ENCODE measurements at places on chromosomes 16 and 17.

DNA sequence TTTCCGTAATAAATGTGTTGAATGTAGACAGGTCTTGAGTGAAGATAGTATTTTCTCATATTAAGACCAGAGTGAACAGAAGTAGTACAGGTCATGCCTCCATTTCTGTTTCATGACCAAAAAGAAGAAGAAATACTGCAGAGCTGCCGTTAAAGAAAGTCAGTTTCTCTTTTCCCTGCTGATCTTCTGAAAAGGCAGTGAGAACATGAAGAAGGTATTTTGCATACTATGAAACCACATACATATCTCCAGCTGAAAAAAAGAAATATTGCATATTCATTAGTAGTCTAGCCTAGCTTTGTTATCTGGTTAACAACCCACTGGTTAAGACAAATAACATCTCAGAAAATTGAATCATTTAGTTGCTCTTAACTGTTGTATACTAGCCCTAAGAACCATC lies 138.4 kb downstream of the PHKB start:
- DNase-seq = no peak

DNA sequence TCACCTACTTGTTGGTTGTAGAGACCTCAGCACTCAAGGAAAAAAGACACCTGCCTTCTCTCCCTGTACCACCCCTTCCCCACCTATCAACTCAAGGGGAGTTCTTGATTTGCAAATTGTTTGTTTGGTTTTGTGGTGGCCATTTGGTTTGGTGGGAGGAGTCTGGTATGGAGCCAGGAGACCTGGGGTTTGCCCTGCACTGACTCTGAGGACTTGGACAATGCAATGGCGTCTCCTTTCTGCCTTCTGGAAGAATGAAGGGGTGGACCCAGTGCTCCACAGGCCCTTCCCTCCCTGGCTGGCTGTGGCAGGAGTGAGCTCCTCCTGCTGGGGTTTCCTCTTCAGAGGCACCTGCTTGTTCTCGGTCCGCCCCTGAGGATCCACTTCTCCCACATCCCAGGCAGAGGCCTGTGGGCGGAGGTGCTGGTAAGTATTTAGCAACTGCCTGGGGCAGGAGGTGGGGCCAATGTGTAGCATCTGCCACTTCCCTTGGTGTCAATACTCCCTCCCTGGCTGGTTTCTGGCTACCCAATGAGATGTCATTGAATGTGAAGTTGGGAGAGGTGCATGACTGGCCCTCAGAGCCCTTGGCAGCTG lies 164.5 kb downstream of the NTN1 start:
- DNase-seq = no peak

- no peak for DNase-seq
Observed at GRCh38 chr16:89473791-89474414, 16.5 kb downstream of the ANKRD11 start.

- DNase-seq = no peak
Observed at GRCh38 chr17:14304773-14305517, 4.1 kb downstream of the HS3ST3B1 start.
